AML-193 (cell line): ENCODE measurements at places on chromosomes 16 and 17.
A peak's percentile ranks its signal among the peaks of the same experiment; 100 is the strongest.

DNA sequence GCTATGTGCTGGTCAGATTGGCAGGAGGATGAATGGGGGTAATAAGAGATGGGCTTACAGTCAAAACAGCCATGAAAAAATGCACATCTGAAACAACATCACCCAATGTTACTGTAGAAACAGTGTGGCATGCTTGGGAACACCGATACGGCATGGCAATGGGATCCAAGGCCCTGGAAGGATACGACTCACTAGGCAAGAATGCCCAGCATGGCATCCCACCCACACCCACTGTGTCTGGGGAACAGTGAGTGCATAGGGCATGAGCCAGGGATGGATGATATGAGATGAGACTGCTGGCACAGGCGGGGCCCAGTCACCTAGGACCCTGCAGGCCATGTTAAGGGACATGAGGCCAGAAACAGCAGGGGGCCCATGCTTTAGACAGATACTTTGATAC, 11.5 kb downstream of the TRIM25 start:
- DNase-seq, result no peak

DNA sequence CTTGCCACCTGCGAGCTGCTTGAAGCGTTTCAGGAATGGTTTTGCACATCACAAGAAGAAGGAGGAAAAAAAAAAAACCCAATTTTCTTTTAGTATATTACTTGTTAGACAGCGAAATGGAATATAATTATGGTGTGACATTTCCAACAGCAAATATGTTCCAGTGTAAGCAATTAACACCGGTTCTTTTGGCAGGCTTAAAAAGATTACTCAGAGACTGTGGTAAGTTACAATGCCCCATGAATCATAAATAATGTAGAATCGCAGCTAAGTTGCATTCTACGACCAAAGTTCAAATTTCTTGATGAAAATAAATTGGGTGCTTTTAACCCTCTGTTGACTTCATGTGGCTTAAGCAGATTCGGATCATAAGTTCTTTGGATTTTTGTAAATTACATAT, 245.2 kb downstream of the XYLT1 start:
- DNase-seq, result no peak

DNA sequence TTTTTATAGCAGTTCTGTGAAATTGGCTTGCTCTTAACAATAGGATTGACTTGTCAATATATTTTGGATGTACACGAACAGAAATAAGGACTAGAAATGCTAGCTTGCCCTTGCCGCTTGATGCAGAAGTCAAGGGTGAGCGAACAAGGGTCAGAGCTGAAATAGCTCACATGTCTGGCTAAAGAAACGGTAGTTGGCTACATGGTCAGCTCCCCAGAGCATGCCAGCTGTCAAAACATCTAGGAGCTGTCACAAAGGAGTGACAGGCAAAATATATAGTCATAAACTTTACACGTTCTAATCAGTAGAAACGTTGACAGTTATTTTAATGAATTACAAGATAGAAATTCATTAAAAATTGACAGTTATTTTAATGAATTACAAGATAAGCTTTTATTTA, 2.9 kb upstream of the MEIOB start:
- DNase-seq, result no peak

GRCh38 chr17:7886227-7887037, 2.2 kb upstream of the CHD3 start:
- DNase-seq, result no peak

- no peak for DNase-seq
Measured at GRCh38 chr16:84548971-84549844, 44.7 kb upstream of the MEAK7 start.

DNA sequence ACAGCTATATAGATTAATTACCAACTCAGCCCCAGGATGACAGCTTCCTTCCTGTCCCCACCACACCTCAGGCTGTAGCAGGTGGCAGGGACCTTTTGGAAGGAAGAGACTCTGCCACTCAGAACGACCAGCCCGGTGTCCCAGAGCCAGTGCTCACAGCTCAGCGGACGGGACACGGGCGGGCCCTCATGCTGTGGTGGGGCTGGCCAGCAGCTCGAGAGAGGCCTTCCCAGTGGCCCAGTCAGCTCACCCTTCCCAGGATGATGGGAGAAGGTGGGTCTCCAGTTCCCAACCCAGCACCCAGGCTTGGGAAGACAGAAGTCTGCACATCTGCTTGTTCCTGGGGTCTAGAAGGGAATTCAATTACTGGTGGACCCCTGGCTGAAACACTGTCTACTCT, 10.5 kb downstream of the NUDT16L1 start:
- no peak for DNase-seq

- DNase-seq, result no peak
Measured at GRCh38 chr17:72516772-72517399, 396.1 kb downstream of the SOX9 start.

DNA sequence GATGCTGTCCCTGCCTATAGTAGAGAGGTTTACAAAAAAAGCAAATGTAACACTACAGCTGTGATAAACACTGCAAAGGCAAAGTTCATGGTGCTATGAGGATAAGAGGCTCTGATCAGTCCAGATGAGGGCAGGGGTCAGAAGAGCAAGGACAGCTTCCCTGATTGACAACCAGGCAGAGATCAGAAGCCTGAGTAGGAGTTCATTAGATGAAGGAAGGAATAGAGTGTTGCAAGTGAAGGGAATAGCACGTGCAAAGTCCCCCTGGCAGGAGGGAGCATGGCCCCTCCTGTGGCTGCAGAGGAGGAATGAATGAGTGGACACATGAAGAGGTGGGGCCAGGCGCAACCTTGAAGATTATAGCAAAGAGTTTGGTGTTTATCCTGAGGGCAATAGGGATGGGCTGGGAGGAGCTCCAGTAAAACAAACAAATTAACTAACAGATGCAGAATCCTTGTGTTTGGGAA, 208.4 kb upstream of the IRX5 start:
- DNase-seq, result no peak

DNA sequence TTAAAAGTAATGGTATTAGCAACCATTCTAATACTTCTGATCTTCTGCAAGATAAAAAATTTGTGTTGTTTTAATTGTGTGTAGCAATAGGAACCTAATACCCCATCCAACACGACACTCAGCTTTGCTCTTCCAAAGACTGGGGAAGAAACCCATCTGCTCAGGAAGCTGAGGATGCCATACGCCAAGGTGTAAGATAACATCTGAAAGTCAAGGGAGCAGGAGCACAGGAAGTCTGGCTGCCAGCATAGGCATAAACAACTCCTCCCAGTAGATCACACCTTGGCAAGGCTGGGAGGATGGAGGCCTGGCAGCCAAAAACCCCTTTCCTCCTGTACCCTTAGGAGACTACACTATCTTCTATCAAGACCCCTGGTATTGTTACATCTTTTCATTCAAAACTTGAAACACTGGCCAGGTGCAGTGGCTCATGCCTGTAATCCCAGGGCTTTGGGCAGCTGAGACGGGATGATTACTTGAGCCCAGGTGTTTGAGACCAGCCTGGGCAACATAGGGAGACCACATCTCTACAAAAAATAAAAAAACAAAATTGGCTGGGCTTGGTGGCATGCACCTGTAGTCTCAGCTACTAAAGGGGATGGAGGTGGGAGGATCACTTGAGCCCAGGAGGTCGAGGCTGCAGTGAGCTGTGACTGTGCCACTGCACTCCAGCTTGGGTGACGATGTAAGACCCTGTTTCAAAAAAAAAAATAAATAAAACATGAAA, 5.7 kb upstream of the SPHK1 start:
- DNase-seq, result no peak

DNA sequence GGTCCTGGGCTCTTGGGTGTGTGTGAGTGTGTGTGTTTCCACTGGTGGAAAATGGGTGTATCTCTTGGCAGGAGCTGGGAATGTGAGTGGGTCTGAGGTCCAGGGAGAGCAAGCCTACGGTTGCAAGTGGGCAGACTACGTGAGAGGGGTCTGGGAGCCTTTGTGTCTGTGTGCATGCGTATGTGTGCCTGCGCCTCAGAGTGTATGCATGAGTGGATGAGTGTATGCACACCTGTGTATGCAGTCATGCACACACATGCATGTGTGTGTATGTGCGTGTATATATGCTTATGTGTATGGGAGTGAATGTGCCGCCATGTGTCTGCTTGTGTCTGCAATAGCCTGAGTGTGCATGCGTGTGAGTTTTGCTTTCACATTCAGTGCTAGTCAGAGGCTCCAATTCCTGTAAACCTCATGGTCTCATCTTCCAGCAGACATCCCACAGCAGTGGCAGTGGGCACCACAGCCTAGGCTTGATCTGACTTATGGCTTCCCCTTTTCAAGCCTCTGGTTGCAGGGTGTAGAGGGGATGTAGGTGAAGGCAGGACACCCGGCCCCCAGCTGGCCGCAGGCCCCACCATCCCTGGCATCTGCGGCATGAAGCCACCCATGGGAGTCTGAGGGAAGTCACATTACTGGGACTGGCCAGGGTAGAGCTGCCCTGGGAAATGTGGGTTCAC, 19.7 kb upstream of the RMI2 start:
- no peak for DNase-seq

DNA sequence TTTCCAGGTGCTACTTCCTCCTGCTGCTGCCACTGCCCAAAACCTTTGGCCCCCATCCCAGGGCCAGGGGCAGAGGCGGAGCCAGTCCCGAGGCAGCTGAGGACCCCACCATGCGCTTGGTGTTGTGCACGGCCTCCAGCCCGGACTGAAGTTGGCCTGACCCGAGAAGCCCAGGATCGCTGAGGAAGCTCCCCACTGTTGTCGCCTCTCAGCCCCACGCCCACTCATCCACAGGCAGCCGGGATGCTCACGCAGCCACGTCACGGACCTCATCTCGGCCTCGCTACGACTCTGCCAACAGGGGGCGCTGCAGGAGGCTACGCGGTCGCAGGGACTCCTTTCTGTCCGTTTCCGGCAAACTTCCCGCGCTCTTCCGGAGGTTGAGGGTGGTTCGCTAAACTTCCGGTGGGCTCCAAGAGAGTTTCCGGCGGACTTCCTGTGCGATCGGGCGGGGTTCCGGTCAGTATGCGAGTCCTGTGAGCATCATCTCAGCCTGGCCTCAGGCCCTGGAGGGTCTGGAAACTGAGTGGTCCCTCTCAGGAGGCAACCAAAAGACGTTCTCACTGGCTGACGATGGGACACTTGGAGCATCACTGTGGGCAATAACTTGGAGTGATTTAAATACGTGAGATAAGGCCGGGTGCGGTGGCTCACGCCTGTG, 12.4 kb downstream of the ZG16B start:
- DNase-seq, result no peak

- no peak for DNase-seq
Measured at GRCh38 chr16:30821891-30822290, 34.9 kb upstream of the ZNF629 start.

DNA sequence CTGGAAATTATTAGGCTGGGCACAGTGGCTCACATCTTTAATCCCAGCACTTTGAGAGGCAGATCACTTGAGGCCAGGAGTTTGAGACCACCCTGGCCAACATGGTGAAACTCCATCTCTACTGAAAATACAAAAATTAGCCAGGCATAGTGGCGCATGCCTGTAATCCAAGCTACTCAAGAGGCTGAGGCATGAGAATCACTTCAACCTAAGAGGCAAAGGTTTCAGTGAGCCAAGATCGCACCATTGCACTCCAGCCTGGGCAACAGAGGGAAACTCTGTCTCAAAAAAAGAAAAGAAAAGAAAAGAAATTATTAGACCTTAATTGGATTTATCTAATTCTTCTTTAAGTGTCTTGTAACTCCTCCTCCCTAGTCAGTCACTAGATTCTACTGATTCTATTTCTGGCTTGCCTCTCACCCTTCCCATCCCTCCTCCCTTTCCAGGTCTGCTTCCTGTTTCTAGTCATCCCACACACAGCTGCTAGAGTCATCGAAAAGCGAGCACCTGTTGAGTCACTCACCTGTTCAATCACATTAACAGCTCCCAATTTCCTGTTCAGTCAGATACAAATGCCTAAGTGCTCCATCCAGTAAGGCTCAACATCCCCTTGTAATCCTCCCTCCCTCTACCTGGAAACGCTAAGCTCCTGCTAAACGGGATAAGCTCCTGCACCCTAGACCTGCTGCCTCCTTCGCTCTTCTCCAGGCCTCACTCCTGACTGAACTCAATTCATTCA, 34.6 kb downstream of the ERN1 start:
- no peak for DNase-seq

- DNase-seq, result peak; percentile 10
Measured at GRCh38 chr17:48769009-48769675, 40.6 kb upstream of the HOXB13 start.

- no peak for DNase-seq
Measured at GRCh38 chr17:76710863-76711611, at the start of gene MXRA7. Gene MXRA7 (minus strand): TSS chr17:76710965. CDS start chr17:76710946, 19 bp downstream.

- no peak for DNase-seq
Measured at GRCh38 chr17:20774472-20775135, 195.1 kb downstream of the CDRT15L2 start.

DNA sequence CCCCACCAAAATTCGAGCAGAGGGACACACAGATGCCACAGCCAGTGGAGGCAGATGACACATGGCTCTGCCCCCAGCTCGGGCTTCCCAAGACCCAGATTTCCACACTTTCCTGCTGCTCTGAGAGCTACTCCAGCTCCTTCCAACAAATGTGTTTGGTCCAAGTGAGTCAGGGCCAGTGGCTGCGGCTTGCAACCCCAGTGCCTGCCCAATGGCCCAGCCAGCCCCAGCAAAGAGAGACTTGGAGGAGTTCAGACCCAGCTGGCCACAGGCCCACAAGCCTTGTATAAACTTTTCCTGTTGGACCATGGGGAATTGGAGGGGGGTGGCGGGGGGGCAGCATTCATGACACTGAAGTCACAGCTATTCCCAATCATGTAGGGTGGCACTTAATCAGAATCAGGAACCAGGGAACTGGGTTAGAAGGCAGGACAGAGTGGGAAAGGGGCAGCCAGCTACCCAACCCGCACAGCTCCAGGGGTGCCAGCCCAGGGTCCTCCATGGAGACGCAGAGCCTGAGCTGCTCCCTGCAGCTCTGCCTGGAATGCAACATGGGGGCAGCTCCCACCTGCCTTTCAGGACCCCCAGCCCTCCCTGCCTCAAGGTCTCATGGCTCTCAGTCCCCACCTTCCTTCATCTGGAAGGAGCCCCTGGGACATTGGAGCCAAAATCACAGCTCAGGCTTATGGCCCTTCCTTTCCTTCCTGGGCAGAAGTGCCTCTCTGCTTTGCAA, 17.5 kb upstream of the C16orf78 start:
- no peak for DNase-seq

GRCh38 chr16:87464691-87465300, 28.0 kb downstream of the ZCCHC14 start:
- DNase-seq, result peak; percentile 28

DNA sequence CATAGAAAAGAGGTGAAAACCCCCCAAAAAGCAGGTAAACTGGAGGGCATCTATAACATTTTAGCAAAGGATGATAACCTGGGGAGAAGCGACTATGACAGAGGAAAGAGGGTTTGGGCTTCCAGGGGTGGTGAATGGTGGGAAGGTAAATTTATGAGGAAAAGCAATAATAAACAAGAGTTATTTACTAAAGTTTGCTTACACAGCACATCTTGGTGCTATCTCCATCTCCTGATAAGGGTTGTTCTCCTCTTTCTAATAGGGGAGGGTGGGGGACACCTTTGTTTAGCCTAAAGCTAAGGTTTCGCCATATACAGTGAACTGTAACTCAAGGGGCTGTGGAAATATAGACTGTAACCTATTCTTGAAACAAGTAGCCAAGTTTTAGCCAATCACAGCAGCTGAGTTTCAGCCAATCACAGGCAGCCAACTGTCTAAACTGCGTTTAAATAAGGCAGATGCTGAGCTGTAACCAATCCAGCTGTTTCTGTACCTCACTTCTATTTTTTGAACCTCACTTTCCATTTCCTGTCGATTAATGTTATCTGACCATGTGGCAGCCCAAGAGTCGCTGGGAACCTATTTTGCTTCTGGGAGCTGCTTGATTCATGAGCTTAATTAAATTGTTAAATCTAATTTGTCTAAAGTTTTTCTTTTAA, 191.8 kb downstream of the MAP2K6 start:
- no peak for DNase-seq

GRCh38 chr17:48335858-48336500, 94.0 kb downstream of the SKAP1 start:
- peak; percentile 59 for DNase-seq

GRCh38 chr17:30347488-30347887, 13.6 kb upstream of the TMIGD1 start:
- no peak for DNase-seq
